ENCODE measurements at places on chromosomes 1 and 21.

- no peak for DNase-seq
These were observed 23.2 kb downstream of the INSL5 start for GRCh38 chr1:66777831-66778230.

GRCh38 chr1:151156515-151156819 is at the start of gene TNFAIP8L2:
TNFAIP8L2 (plus strand) TSS chr1:151156649; CDS start chr1:151158698, 2,049 bp downstream.
- DNase-seq = peak; percentile 17

DNA sequence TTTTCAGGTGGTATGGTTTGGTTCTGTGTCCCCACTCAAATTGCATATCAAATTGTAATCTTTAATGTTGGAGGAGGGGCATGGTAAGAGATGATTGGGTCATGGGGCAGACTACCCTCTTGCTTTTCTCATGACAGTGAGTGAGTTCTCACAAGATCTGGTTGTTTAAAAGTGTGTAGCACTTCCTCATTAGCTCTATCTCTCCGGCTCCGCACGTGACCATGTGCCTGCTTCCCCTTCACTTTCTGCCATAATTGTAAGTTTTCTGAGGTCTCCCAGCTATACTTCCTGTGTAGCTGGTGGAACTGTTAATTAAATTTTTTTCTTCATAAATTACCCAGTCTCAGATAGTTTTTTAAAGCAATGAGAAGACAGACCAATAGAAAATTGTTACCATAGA is 843.2 kb downstream of the AMY1C start:
- DNase-seq = no peak

GRCh38 chr1:221635305-221635704 is 106.6 kb downstream of the DUSP10 start:
- DNase-seq = no peak

DNA sequence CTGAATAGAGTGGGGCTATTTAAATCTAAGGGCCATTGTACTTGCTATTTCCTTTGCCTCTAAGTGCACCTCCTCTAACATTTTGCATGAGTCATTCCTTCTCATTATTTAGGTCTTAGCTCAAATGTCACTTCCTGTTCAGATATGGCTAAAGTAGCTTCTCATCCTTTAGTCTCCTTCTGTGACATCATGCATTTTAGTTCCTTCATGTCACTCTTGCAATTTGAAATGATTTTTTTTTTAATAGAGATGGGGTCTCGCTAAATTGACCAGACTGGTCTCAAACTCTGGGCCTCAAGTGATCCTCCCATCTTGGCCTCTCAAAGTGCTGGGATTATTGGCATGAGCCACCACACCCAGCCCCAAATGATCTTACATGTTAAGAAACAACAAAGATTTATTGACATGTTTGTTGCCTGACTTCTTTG is 6.6 kb downstream of the TBX19 start:
- DNase-seq = no peak

GRCh38 chr1:157312082-157312812 is 174.1 kb upstream of the ETV3 start:
- no peak for DNase-seq

GRCh38 chr1:116309090-116309870 is 63.8 kb upstream of the ATP1A1 start:
- DNase-seq = no peak

DNA sequence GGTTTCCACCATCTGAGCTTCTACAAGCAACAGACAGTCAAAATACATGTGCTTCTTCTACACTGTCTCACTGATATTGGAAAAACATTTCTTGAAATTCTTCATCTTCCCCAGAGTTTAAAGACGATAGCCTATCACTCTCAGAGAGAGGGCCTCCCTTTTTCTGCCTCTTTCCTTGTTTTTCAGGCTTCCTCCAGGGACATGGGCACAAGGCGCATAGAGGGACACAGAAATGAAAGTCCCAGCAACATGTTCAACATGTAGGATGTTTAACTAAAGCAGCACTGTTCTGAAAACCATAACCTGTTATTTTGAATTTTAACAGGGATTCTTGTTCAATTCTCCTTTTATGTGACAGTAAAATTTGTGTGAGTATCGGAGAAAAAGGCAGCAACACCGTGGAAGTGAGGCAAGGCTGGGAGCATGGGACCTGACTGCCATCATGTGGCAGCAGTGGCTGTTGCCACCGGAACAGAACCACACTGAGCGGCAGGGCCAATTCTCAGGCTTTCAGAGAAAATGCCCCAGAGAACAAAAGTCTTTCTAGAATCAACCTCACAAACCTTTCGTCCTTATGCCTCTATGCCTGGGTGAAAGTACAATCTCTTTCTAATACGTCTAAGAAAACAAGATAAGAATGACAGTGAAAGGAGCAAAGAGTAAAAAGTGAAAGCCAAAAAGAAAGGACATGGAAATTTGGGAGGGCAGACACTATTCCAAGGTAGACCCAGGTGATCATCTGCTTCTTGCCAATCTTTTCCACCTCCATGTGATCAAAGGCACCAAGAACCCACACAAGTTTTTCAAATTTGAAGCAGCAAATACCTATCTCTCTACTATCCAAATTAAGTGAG is 54.5 kb downstream of the PCNX2 start:
- peak; percentile 52 for DNase-seq

DNA sequence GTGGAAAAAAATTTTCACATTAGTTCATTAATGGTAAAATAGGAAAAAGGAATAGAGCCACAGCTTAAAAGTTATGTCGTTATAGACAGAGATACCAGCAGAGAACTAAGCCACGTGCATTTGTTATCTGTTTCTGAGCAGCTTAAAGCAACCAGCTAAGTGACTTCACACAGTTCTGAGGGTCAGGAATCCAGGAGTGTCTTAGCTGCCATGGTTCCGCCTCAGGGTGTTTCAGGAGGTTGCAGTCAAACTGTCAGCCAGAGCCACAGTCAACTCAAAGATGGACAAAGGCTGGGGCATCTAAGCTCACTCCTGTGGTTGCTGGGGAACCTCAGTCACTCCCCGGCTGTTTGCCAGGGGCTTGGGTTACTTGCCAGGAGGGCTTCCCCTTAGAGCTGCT is 515.8 kb downstream of the SMYD3 start:
- DNase-seq = no peak

GRCh38 chr1:223271085-223271781 is 92.7 kb downstream of the SUSD4 start:
- no peak for DNase-seq

DNA sequence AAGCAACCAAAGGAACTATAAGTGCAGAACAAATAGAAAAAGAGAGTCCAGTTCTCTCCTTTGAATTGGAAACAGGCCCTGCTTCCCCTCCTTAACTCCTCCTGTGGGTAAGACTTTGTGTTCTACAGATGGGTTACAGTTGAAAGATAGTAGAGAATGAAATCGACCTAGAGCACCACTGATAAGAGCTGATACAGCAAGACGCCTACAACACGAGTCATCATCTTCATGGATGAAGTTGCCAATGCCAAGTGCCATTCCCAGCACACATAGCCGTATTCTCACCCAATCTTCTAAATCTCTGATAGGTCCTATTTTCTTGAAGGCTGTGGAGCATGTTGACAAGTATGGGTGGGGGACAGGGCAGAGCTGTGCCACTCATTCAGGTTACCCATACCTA is 99.8 kb upstream of the CAMK1G start:
- no peak for DNase-seq

GRCh38 chr21:43624339-43624738 is 34.9 kb downstream of the HSF2BP start:
- no peak for DNase-seq

DNA sequence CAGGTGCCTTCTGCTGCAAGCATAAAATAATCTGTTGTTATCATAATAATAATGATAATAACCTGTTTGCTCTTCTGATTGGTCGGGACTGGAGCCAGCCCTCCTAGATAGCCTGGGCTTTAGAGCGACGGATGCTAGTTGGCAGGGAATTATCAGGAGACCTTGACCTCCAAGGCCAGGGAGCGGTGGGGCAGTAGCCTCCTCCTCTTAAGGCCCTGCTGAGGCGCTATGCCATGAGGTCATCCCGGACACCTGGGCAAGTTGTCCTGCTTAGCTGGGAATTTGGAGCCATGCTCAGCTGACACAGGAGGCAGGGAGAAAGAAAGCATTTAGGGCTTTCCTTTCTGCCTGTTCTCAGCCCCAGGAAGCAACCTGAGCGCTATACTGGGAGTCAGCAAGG is 15.6 kb downstream of the C1orf115 start:
- no peak for DNase-seq

- DNase-seq = no peak
These were observed 16.8 kb upstream of the PTPRC start for GRCh38 chr1:198622001-198622400.

DNA sequence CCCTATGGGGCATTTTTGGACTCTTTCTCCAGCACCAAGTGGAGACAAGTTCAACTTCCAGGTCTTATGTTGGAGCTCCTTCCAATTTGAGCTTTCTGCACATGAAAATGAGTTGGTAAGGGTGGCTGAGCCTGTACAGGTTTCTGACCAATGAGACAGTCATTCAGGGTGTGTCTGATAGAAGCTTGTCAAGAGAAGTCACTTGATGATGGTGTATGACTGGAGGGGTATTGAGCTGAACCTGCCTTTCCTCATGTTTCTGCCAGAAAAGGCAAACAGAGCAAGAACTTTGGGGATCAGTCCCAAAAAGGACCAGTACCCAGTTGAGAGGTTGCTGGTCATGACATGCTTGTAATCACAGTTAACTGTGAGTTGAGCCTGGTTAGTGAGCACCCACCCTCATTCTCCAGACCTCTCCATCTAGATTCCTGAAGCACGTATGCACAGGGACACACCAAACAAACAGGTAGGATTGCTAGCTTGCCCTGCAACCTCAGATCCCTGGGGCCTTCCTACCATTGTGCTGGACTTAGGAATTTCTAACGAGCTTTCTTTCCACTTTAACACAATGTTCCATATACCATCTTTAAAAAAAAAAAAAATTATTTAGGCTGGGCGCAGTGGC is 26.6 kb downstream of the FAM89A start:
- no peak for DNase-seq

- no peak for DNase-seq
These were observed 4.5 kb upstream of the COL16A1 start for GRCh38 chr1:31708324-31708723.

GRCh38 chr1:118340928-118341910 is 156.2 kb upstream of the SPAG17 start:
- no peak for DNase-seq

DNA sequence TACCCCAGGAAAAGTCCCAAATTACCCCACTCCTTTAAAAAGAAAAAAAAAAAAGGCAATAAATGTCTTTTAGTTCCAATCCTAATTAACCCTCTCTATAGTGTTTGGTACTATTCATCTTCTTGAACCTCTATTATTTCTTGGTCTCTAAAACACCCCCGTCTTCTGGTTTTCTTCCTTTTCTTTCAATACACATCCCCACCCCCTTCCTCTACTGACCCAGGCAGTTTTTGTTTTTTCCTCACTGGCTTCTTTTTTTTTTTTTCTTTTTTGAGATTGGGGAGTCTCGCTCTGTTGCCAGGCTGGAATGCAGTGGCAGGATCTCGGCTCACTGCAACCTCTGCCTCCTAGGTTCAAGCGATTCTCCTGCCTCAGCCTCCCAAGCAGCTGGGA is 26.1 kb downstream of the EGLN1 start:
- no peak for DNase-seq

DNA sequence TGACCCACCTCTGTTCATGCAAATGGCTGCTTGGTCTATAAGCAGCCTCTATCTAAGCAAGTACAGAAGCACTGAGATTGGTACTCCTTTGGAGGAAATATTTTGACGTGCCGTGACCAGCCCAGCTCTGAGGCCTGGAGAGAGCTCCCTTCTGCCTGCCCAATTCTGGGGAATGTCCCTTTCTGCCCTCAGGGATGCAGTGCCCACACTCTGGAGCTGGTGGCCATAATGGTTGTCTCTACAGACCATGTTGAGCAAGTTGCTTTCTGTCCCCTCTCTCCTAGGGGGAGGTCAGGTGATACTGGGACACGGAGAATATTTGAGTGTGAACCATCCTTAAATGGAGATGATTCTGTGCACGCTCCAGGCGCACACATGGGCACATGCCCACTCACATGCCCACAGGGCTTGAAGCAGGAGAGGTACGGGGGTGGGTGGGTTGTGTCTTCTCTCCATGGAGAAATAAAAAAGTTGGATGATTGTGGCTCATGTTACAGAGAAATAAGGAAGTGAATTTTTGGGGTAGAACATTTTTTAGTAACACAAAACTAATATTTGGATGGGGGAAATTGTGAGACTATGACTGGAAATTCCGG is 13.9 kb upstream of the ALPL start:
- DNase-seq = no peak

DNA sequence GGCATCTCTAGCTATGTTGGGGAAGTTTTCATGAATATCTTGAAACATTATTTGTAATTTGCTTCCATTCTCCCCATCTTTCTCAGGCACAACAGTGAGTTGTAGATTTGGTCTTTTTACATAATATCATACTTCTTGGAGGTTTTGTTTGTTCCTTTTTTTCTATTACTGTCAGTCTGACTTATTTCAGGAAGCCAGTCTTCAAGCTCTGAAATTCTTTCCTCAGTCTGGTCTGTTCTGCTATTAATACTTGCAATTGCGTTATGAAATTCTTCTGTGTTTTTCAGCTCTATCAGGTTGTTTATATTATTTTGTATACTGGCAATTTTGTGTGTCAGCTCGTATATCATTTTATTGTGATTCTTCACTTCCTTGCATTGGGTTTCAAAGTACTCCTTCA is 424.6 kb upstream of the PTBP2 start:
- DNase-seq = no peak

GRCh38 chr1:205275133-205275532 is 46.4 kb downstream of the NUAK2 start:
- no peak for DNase-seq

DNA sequence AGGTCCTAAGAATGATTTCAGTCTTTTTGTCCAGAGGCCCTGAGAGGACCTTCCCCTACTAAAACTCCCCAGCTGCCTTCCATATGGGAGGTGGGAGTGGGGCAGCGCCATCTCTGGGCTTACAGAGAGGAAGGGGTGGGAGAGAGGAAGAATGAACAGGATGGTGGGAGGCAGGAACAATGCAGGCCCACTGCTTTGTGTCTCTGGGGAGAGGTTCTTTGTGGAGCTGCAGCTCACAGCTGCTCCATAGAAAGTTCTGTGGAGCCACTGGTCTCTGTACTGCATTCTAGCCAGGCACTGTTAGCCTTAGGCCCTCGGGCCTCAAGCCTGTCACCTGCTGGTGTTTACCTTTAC is 43.6 kb upstream of the A3GALT2 start:
- no peak for DNase-seq

DNA sequence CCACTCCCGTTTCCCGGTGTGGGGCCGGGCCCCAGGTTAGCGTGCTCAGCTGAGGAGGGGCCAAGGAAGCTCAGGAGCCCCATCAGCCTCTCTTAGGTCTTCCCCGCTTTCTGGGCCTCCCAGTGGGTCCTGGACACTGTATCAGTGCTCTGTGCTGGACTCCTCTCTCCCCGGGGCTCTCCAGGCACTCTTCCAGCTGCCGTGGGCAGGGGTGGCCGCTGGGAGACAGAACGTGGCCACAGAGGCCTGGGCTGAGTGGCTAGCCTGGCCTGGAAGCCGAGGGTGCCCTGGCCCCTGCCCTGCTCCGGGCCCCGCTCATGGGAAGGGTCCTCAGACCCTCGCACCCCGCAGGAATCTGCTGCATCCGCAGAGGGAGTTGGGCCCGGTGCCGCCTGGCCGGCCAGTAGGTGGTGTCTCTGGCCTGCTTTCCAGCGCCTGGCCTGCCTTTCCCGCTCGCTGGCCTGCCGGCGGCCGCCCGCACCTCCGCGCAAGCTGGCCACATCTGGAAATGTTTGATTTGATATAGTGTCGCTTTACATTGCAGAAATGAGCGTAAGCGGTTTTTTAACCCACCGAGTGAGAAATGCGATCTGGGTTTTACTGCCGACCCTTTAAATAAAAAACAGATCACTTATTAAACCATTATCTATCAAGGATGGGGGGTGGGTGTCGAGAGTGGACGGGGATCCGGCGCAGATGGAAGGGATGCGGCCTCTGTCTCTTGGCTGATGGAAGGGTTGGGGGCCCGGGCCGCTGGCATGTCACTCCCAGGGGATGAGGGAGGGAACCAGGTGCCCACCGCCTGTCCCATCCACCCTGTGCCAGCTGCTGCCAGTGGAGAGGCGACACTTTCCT is 74.4 kb upstream of the TTC34 start:
- peak; percentile 32 for DNase-seq
